ENCODE measurements at places on chromosomes 12 and 14. TPM values are rescaled to one million over a fixed set of nuclear protein-coding genes. Genes with fewer than 3 reads are reported as not detected.

Gene PTCSC3
- not detected for total RNA-seq

Gene ZC3H10
- 6.5 TPM for total RNA-seq

Gene KRT2
- not detected for total RNA-seq

Gene ERBB3
- not detected for total RNA-seq

Gene NOVA1
- 2.0 TPM for total RNA-seq

Data from epithelial cell of umbilical artery (primary cell).